ENCODE measurements at places on chromosomes 7 and 10.

- no peak for DNase-seq
Measured at GRCh38 chr7:135665042-135665441, 2.7 kb downstream of the STMP1 start.

DNA sequence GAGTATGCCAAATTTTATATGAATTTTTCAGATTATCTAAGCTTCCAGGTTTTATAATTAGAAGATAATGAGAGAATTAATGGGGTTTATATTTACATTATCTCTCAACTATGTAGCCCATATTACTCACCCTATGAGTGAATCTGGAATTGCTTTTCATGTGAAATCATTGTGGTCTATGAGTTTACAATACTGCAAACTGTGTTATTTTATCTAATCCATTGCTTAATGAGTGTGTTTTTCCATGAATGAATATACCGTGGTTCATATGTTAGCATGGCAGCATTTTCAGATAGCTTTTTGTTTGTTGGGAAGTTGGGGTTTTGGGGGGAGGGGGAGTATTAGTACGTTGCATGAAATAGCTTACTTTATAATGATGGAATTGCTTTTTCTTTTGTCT lies 44.5 kb downstream of the FGFBP3 start:
- no peak for DNase-seq

DNA sequence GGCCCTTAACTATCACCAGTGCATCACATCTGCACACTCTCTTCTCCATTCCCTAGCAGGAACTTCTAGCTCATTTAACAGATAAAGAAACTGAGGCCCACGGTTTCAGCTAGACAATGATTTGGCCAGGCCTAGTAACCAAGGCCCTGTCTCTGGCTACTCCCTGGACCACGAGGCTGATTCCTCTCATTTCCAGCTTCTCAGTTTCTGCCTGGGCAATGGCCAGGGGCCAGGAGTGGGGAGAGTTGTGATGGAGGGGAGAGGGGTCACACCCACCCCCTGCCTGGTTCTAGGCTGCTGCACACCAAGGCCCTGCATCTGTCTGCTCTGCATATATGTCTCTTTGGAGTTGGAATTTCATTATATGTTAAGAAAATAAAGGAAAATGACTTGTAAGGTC lies 13.5 kb downstream of the AQP1 start:
- DNase-seq, result no peak

GRCh38 chr7:105268511-105269392 lies 120.0 kb downstream of the SRPK2 start:
- no peak for DNase-seq

DNA sequence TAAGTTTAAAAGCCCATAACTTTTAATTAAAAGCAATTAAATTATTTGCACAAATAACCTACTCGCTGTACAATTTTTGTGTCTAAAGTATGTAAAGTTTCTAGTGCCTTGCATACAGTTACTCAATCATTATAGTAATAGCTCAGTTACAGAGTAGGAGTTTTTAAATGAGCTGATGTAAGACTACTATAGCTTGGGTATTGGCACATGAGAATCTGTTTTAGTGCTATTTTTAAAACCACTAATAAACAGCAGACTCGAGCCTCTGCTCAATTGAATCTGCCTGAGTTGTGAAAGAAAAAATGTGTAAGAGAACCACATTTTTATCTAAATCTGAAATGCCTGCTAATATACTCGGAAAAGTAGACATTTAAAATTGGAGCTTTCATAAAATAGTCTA lies 31.1 kb downstream of the CTNNA3 start:
- no peak for DNase-seq

- DNase-seq, result no peak
Measured at GRCh38 chr7:123271856-123272255, 72.1 kb upstream of the SLC13A1 start.

DNA sequence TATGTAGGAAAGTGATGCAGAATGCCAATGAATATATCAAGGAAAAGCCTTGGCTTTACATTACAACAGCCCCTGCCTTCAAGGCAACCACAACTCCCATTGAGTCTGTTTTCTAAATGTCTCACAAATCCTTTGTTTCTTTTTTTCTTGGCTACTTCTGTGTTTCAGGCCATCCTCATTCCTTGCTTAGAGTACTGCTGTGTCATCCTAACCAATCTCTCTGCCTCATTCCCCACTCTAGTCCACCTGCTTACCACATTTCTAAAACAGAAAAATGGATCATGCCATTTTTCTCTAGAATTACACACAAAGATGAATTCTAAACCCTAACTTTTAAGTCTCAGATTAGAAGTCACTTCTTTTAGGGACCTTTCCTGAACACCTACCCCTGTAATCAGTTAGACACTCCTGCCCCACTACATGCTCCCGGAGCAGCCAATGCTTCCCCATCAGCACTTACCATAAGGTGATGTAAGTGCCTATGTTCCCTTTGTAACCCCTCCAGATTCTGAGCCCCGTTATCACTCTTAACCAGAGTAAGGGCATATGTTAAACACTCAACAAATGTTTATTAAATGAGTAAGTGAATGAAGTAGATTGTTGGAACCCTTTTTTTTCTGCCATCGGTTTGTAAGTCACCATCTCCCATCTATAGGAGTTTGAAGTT lies 2.8 kb downstream of the BORCS7 start:
- no peak for DNase-seq

GRCh38 chr7:137983323-137984008 lies 18.4 kb downstream of the CREB3L2 start:
- DNase-seq, result no peak

DNA sequence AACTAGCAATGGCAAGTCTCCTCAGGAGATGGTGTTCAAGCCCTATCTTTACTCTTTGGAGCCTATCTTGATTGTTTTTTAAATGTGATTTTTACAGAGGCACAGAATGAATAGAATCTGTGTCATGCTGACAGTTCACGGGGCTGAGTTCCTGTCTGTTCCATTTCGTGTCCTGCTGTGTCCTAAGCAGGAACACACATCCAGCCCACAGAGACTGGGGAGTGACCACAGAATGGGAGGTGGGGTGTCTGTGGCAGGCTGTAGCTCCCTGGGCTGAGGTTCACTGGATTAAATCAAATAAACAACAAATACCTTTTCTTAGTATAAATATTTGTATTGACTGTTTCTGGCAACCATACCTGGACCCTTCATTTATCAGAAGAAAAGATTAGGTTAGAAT lies 73.4 kb upstream of the CARD11 start:
- no peak for DNase-seq

DNA sequence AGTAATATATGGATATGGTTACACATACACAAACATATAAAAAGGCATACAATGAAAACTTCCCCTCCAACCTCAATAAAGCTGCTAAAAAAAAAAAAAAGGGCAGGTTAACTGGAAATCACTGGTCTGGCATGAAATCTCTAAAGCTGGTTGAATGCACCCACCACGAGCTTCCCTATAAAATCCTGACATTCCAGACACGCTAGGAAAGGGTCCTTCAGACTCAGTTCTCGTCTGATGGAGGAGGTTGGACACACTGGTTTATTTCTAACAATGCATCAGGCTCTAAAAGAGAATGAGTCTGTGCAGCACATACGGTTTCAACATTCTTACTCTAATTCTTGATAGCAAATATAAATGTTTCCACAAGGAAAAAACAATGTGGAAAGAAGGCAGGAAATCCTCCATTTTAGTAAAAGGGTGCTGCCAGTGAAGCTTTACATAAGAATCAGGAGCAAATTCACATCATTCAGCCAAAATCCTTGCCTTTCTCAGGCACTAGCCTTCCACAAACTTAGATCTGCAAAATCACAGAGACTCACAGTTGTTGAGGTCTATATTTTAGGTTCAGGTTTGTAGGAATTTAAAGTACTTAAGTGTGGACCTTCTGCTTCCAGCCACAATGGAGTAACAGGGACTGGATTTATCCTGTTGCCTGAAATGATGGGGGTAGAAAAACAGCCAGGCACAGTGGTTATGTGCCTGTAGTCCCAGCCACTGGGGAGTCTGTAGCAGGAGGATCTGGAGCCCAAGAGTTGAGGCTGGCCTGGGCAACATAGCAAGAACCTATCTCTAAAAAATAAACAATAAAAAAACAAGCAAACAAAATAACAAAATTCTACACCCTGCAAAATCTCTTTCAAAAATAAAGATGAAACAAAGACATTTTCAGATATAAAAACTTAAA lies 73.5 kb downstream of the CYTH3 start:
- no peak for DNase-seq

DNA sequence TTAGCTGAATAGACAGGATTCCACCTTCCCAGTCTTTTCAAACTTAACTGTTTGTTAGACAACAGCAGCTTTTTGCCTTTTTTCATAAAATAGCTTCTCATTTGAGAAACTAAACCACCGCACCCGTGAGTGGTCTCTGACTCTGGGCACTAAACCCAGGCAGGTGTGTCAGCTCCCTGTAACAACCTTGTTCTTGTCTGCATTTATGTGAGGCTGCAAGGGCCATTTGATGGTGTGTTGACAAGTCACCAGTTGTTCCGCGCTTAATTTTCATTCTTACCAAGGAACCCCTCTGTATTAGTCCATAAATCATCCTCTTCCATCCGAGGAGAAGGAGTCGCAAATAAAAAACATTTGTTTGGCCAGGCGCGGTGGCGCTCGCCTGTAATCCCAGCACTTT lies 1.5 kb downstream of the STOX1 start:
- no peak for DNase-seq

- DNase-seq, result no peak
Measured at GRCh38 chr7:150826061-150826849, 25.7 kb downstream of the TMEM176A start.

- DNase-seq, result no peak
Measured at GRCh38 chr7:4842319-4843064, 19.3 kb downstream of the PAPOLB start.

- DNase-seq, result no peak
Measured at GRCh38 chr7:139730746-139731612, 46.8 kb downstream of the HIPK2 start.

DNA sequence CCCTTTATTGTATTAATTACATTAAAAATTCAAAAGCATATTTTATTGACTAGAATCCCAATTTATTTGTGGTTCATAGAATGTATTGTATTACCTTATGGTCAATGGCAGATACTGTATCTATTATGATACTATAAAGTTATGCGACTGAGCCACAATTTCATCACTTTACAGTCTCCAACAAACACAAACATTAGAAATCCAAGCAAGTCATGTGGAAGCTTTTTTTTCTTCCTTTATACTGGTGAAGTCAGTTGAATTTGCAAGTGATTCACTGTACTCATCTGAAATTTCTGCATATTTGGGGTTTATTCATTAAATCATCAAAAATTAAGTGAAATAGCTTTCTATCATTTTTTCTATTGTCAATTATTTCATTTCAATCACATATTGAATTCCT lies 54.3 kb downstream of the BMPER start:
- no peak for DNase-seq

DNA sequence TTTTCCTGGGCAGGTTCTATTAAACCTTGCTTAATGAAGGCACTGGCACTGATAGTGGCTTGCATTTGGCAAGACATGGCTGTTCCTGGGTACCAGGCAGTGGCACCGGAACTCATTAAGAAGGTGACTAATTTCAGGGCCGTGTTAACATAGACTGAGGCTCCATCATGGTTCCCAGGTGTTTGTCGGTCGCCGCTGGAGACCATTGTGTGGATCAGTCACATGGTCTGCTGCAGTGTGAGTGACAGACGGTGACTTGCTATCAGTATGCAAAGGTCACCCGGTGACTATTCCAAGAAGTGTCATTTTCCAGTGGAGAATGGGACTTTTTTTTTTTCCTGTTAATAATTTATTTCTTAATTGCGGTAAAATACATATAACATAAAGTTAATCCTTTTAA lies 106.3 kb downstream of the INSYN2A start:
- DNase-seq, result no peak

GRCh38 chr7:130360518-130360917 lies 15.9 kb downstream of the CPA5 start:
- no peak for DNase-seq

- peak; percentile 74 for DNase-seq
Measured at GRCh38 chr7:102425639-102426267, 7.6 kb upstream of the ORAI2 start.

DNA sequence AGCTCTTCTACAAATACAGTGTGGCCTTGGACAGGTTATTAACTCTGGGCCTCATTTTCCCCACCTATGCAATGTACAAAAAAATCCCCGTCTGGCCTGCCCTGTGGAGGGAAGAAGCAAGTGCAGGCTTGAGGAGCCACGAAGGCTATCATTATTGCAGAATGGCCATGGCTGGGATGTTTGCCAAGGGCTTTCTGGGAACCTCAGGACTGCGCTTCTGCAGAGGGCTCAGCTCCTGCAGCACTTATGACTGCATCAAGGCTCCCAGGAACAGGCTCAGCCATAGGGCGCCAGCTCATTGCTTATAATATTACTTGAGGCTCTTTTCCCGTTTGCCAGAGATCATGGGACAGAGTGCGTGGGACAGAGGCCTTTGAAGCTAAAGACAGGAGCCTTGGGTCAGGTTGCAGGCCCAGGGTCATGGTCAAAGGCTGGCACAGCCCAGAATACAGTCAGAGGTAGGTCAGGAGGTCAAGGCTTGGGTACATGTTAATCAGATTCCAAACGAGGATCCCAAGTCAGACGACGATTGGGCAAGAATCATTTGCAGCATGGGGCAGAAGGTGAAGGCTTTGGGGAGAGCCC lies 20.6 kb upstream of the C10orf105 start:
- no peak for DNase-seq

DNA sequence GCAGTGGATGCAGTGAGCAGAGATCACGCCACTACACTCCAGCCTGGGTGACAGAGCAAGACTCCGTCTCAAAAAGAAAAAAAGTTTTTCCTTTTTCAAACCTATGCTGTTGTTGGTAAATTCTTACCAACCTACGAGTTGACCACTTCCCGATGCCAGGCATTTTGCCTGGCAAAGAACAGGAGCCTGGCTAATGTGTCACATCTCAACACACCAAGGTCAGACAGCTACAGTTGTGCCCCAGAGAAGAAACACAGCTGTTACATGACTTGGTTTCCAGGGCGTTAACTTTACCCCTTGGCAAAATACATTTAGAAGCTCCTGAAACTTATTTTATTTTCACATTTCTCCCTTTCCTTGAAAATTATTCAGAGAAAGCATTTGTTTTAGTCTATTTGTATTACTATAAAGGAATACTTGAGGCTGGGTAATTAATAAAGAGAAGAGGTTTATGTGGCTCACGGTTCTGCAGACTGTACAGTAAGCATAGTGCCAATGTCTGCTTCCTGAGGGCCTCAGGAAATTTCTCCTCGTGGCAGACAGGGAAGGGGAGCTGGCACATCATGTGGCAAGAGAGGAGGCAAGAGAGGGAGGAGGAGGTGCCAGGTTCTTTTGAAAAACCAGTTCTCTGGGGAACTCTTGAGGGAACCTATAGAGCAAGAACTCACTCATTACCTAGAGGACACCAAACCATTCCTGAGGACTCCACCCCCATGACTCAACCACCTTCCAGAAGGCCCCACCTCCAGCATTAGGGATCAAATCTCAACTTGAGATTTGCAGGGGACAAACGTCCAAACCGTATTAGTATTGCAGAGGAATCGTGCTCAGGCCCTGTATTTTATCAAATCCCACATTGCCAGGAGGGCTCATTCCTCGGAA lies 83.3 kb downstream of the PAXIP1 start:
- no peak for DNase-seq
